ENCODE measurements at places on chromosomes 2 and 18. TPM values are rescaled to one million over a fixed set of nuclear protein-coding genes. Genes with fewer than 3 reads are reported as not detected.

Gene LRRC30
- not detected for total RNA-seq

DNA sequence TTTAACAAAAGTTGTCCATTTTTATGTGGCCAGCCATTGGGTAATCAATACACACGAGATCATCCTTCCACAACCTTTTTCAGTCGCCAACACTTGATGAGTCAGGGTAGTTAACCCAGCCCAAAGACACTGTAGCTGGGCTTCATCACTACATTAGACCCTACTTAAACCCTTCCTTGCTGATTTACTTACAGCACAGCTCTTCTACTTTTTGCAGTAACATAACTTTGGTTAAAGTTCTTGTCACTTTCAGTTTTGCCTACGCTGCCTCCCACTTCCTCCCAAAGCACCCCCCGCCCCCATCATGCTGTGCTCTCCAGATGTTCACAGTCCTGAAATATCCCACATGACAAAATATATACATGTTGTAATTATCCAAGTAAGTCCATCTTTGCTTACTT lies 103.6 kb downstream of the CDK15 start:
- H3K36me3 ChIP-seq: no peaks in the 10 kb centered on the region
- peak overlapping the region; percentile 67 for H3K27ac ChIP-seq
- peak; percentile 21 for DNase-seq
- H3K4me3 ChIP-seq: peak overlapping the region; percentile 12

DNA sequence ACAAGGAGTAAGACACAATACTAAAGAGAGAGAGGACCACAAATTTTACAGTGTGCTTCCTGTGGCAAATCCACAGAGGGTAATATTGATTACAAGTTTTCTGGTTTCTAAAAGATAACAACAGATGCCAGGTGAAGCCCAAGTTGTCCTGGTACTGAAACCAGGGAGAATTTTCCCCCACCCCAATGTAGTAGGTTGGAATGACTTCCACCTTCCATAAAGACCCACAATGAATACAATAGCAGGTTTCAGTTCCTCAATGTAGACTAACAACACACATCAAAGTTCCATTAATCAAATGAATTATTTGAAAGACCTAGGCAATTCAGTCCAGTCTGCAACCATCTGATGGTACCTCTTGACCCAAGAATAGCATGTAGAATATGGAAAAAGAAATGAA lies 44.0 kb upstream of the TMEM247 start:
- H3K4me3 ChIP-seq: no peak overlapping the region
- H3K4me1 ChIP-seq: peaks cover 28% of the 10 kb centered on the region
- H3K27me3 ChIP-seq: peaks cover 3% of the 10 kb centered on the region
- H3K36me3 ChIP-seq: no peaks in the 10 kb centered on the region

DNA sequence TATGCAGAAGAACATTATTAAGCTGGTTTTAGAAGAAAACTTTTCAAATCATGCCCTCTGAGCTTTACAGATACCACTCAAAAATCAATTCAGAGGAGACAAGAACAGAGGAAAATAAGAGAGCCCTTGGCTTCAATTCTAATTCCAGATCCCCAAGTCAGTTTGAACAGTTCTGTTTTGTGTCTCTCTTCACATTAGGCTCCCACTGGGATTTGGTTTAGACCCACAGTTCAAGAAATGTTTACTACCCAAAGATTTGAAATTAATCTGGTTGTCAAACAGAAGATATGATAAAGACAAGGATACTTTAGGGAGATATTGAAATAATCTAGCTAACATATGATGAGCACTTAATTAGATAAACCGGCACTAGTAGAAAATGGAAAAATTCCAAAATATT lies 329.5 kb downstream of the RAD51AP2 start:
- H3K27me3 ChIP-seq: no peaks in the 10 kb centered on the region
- no peaks in the 10 kb centered on the region for H3K4me1 ChIP-seq
- no peak for DNase-seq
- H3K36me3 ChIP-seq: no peaks in the 10 kb centered on the region

DNA sequence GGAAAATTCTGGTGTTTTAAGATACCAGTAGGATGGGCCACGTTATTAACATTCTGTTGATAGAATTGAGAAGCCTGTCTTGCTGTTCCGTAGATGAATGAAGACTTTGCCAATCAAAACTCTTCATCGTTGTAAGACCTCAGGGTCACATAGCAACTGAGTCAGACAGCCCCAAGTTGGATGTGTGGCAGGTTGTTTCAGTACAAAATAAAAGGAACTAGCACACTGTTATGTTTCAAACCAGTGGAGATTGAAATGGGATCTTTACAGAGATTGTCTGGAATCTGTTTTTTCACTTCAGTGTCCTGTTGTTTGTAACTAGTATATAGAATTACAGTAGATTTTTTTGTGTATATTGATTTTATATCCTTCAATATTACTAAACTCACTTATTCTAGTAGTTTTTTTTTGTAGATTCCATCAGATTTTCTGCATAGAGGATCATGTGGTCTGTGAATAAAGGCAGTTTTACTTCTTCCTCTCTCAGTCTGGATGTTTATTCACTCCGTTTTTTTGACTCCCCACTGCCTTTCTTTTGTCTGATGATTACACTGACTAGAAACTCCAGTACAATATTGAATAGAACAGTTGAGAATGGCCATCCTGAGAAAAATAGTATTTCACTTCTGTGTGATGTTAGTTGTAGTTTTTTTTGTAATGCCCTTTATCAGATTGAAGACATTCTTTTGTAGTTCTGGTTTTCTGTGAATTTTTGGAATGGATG lies 22.7 kb downstream of the EPC2 start:
- H3K4me3 ChIP-seq: no peak overlapping the region
- peaks cover 26% of the 10 kb centered on the region for H3K4me1 ChIP-seq
- H3K36me3 ChIP-seq: peaks cover 7% of the 10 kb centered on the region
- no peak overlapping the region for H3K27ac ChIP-seq

- no peak for DNase-seq
- no peaks in the 10 kb centered on the region for H3K36me3 ChIP-seq
- H3K4me1 ChIP-seq: peaks cover 5% of the 10 kb centered on the region
- H3K27me3 ChIP-seq: peaks cover 9% of the 10 kb centered on the region
- no peak overlapping the region for H3K27ac ChIP-seq
- H3K4me3 ChIP-seq: no peak overlapping the region
These were observed 141.9 kb upstream of the DLX2 start for GRCh38 chr2:172244419-172245130.

- peaks cover 19% of the 10 kb centered on the region for H3K36me3 ChIP-seq
- peak overlapping the region; percentile 99 for H3K27ac ChIP-seq
- DNase-seq: peak; percentile 59
- peak overlapping the region; percentile 99 for H3K4me3 ChIP-seq
- peaks cover 45% of the 10 kb centered on the region for H3K4me1 ChIP-seq
- H3K27me3 ChIP-seq: no peaks in the 10 kb centered on the region
These were observed 373 bp downstream of the EIPR1 start for GRCh38 chr2:3377279-3377611.

- no peak for DNase-seq
- H3K36me3 ChIP-seq: no peaks in the 10 kb centered on the region
- no peak overlapping the region for H3K4me3 ChIP-seq
- H3K27ac ChIP-seq: no peak overlapping the region
- no peaks in the 10 kb centered on the region for H3K27me3 ChIP-seq
These were observed 510.5 kb upstream of the FSHR start for GRCh38 chr2:49664827-49665226.

DNA sequence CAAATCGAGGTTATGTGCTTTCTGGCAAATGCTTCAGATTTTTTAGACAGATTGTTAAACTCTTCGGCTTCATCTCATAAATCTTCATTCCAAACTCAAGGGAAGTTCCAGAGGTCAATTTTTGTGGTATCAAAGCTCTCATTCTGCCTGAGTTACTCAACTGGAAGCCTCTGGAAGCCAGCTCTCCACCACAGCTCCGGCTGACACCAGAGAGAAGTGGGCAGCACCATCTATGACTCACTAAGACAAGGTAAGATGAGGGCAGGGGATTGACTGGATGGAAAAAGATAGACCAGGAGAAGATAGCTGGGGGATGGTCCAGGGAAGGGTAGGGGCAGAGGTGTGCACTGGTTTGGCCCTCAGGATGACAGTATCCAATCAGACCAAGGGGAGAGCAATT lies 137.3 kb upstream of the HNRNPA3 start:
- no peak for DNase-seq
- peaks cover 23% of the 10 kb centered on the region for H3K27me3 ChIP-seq
- no peaks in the 10 kb centered on the region for H3K4me1 ChIP-seq
- H3K27ac ChIP-seq: no peak overlapping the region

- no peak for DNase-seq
- H3K27ac ChIP-seq: no peak overlapping the region
- H3K4me3 ChIP-seq: no peak overlapping the region
- no peaks in the 10 kb centered on the region for H3K36me3 ChIP-seq
- H3K27me3 ChIP-seq: peaks cover 9% of the 10 kb centered on the region
These were observed 710.6 kb upstream of the ZEB2 start for GRCh38 chr2:145230546-145230945.

Gene CBLN2
- total RNA-seq: not detected

Measured in activated CD4-positive, alpha-beta T cell treated with anti-CD3 and anti-CD28 coated beads, Interleukin-2, amount 10 ng/mL, durations not matched to agents 7 days and 5 days (primary cell).